Stimulated activated CD4-positive, alpha-beta T cell treated with anti-CD3 and anti-CD28 coated beads, TNF-alpha, amount 100 ng/mL, for 24 hours (primary cell): ENCODE measurements at places on chromosomes 1 and 21.

- no peak for DNase-seq
Observed at GRCh38 chr1:228174482-228175315, 9.1 kb downstream of the IBA57 start.

GRCh38 chr1:37325010-37325409, 149.4 kb upstream of the ZC3H12A start:
- DNase-seq, result no peak

GRCh38 chr1:69710484-69711189, 142.9 kb downstream of the LRRC7 start:
- no peak for DNase-seq

DNA sequence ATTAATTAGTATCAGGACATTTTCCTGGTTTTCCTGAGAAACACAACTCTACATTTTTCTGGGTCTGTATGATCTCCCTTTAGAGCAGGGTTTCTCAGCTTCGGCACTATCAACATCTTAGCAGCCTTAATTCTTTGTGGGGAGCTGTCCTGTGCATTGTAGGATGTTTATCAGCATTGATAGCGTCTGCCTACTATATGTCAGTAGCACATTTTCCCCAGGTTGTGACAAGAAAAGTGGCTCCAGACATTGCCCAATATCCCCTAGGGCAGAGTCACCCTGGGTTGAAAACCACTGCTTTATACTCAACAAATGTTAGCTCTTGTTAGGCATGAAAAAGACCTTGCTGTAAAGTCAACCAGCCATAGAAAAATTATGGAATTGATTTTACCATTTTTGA, 195.1 kb upstream of the FMN2 start:
- no peak for DNase-seq

DNA sequence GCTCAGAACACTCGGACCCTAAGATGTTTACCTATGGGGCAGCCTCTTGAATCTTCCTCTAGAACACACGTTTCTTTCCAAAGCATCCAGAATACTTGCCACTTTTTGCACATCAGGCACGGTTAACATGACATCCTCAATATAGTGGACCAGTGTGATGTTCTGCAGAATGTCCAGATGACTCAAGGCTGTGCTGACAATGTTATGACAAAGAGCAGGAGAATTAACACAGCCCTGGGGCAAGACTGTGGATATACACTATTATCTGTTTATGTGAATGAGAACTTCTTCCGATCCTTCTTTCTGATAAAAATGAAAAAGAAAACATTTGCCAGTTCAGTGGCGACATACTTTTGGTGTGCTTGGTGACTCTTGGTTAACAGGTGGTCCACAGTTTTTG, 154.3 kb downstream of the PDE4B start:
- no peak for DNase-seq

- no peak for DNase-seq
Observed at GRCh38 chr1:27979151-27979858, 19.5 kb downstream of the XKR8 start.

GRCh38 chr21:15029077-15029476, 35.7 kb downstream of the NRIP1 start:
- DNase-seq, result no peak
